OCI-LY7 (cell line): ENCODE measurements at places on chromosomes 13 and 19. TPM values are rescaled to one million over a fixed set of nuclear protein-coding genes. Genes with fewer than 3 reads are reported as not detected.

GRCh38 chr13:111314852-111315251 lies 5.6 kb upstream of the TEX29 start:
- DNase-seq, result no peak

- no peak for DNase-seq
Measured at GRCh38 chr13:102983496-102983895, 82.7 kb downstream of the SLC10A2 start.

VSTM1 gene
- not detected in 2 replicates for total RNA-seq

- DNase-seq, result no peak
Measured at GRCh38 chr19:10891405-10892086, 20.2 kb downstream of the CARM1 start.

CNN1 gene
- not detected in 2 replicates for total RNA-seq

MYO16 gene
- 0.06 and 0.11 TPM in 2 replicates for total RNA-seq

- no peak for DNase-seq
Measured at GRCh38 chr19:39078436-39079200, 5.5 kb upstream of the ACP7 start.

GRCh38 chr19:37413313-37414084 lies 42.6 kb downstream of the ZNF527 start:
- no peak for DNase-seq

GRCh38 chr19:22545751-22546150 lies 88.4 kb upstream of the ZNF492 start:
- peak; percentile 57 for DNase-seq

DNA sequence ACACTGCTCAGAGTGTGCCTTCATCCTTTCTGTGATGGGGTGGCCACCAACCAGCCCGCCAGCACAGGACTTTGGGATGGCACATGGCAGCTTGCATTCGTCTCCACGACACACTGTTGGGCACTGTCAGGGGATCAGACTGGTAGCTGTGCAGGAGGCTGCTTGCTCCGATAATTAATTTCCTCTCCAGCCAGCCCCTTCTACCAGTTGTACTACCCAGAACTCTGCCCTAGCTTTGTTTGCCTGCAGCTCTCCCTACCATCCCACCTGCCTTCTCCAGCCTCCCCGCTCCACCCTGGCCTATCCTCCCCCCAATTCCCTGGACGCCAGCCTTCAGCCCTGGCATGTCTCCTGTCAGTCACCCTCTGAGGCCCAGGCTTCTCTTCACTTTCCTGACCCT lies 228.3 kb downstream of the TSHZ3 start:
- DNase-seq, result no peak
